ENCODE measurements at places on chromosomes 1 and 21.

GRCh38 chr21:16337266-16337665 is 607.5 kb downstream of the USP25 start:
- DNase-seq: no peak

- peak; percentile 38 for DNase-seq
These were observed 35.8 kb downstream of the TESK2 start for GRCh38 chr1:45455162-45455561.

DNA sequence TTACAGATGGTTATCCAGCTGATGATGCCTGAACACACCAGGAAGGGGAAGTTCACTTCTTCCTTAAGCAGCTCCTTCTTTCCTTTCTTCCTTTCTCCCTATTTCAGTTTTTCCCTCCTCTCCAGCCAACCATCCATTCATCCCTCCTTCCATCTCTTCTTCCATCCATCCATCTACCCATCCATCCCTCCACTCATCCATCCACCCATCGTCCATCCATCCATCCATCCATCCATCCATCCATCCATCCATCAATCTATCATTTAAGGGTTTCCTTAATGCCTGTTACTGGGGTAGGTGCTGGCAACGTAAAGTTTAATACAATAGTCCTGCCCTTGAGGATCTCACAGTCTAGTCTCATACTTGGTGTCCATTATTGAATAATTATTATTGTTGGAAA is 36.8 kb downstream of the C1orf21 start:
- no peak for DNase-seq

DNA sequence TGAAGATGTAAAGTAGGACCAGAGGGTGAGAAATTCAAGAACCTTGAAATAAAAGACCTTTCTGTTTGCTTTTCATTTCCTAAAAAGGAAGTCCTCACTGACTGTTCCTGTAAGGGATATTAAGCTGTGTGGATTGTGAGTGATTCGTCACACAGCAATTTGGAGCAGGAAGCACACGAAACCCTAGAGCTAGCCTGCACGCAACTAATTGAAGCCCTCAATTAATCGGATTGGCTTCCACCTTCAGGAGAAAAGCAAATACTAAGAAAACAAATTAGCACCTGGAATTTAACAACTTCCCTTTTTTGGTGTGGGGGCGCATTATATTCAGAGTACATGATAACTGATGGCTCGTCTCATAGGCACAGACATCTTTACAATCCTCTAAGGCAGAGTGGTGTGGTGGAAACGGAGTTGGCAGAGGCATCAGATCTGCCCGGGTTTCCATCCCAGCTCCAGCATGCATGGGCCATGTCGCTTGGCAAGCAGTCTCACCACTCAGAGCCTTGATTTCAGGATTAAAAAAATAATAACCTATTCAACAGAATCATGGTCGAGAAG is 95.2 kb downstream of the KCNJ15 start:
- peak; percentile 45 for DNase-seq

- no peak for DNase-seq
These were observed 172.7 kb downstream of the TRIM33 start for GRCh38 chr1:114338191-114338890.

DNA sequence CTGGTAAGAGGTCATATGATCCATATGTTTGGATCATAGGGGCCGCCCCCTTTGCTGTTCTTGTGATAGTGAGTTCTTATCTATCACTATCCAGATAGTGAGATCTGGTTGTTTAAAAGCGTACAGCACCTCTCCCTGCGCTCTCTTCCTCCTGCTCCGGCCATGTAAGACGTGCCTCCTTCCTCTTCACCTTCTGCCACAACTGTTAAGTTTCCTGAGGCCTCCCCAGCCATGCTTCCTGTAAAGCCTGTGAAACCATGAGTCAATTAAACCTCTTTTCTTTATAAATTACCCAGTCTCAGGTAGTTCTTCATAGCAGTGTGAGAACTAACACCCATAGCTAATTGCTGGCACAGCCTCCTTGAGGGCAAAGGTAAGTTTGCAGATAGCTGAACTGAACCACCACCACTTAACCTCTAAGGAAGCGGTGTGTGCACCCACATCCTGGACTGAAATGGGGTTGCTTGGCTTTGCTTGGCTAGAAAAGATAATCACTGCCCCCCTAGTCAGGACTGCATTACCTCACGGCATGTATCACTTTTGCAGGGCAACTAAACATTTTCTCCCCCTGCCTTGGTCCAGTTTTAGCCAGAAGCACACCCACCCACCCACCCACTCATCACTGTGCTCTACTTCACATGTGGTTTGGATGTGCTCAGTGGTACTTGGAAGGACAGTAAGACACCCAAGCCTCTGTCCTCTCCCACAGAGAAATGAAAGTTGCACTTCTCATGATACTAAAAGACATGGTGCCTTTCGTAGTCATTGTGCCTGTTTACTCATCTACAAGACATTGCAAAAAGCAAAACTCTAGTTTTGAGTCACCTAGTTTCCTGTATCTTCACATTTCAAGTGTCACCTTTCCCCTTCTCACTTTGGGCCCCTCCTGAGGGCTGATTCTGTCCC is 23.1 kb upstream of the PTAFR start:
- DNase-seq: no peak

DNA sequence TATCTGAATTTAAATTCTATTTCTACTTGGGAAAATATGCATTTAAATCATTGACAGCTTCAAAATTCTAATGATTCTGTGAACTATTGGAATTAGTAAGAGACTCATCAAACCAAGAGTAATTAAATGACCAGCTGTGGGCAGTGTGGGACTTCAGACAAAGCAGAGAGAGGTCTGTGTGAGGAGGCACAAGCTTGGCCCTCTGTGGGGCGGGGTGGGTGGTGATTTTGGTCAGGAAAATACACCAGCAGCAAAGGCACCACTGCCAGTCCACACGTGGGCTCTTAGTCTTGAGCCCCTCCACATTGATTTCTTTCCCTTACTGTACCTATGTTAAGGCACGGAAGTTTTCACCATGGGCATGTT is 39.2 kb upstream of the RAB4A start:
- no peak for DNase-seq

GRCh38 chr1:67496329-67496728 is 66.1 kb upstream of the SERBP1 start:
- DNase-seq: no peak

- DNase-seq: no peak
These were observed 310.9 kb downstream of the SIPA1L2 start for GRCh38 chr1:232319072-232319471.

DNA sequence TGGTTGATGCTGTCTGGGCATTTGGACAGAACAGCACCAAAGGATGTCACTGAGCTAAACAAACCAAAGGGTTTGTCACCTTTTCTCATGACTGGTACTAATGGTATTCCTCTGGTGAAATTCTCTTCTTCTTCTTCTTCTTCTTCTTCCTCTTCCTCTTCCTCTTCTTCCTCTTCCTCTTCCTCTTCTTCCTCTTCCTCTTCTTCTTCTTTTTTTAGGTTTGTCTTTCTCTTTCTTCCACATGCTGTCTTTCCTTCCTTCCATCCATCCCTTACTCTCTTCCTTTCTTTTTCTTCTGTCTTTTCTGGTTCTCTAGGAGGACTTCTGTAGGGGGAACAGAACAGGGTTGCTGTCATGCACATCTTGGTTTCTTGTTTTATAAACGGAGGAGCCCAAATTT is 9.3 kb upstream of the IGFN1 start:
- no peak for DNase-seq

- peak; percentile 6 for DNase-seq
These were observed 80.9 kb upstream of the DPYD start for GRCh38 chr1:98001764-98002163.

GRCh38 chr1:151047591-151047924 is at the start of gene C1orf56:
Gene C1orf56, plus strand, starts transcription at chr1:151047751. Its CDS starts 97 bp downstream, at chr1:151047848.
- peak; percentile 88 for DNase-seq

GRCh38 chr1:84971957-84972356 is 25.0 kb downstream of the MCOLN2 start:
- DNase-seq: no peak

DNA sequence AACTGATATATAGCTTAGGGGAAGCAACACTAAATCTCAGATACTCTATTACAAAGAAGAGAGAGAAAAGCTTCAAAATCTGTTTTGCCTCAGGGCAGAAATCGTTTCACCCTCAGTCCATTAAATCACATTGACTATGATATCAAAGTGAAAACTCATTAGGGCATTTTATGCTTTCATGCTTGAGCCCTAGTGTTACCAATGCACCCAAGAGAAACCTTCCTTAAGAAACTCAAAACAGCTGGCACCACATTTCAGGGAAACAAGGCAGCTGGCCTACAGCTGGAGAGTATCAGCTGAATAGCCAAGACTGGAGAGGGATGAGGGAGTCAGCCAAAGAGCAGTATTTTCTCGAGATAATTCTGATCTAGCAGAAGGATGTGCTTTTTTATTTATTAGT is 14.9 kb downstream of the COLGALT2 start:
- no peak for DNase-seq

DNA sequence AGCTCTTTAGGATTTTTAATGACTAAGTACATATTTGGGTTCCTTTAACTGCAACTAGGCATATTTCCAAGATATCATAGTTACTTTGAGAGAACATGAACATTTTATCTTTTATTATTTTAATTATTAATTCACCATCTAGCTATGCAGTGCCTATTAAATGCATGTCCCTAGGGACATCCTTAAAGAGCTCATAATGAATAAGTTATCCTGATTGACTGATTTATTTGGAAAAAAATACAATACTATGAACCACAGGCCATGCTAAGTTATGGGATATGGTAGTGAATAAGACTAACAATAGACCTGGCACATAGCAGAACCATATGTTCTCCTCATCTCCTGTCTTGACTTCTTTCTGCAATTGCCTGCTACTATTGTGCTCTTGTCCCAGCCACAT is 16.4 kb upstream of the C1orf105 start:
- no peak for DNase-seq

DNA sequence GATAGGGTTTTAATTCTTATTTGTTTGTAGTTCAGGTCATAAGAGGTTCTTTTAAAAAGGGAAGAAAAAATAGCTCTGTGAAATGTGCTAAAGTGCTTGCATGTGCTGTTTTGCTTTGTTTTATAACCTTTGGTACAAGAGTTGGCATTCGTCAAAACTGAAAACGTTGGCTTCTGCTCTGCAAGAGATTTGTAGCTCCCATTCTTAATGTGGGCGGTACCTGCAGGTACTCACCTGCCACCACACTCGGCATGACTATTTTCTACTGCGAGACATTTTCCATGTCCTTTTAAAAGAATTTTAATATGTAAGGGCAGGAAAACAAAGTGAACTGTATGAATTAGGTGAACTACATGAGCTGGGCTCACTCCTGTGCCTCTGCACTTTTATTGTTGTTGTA is 92.6 kb downstream of the ADARB1 start:
- DNase-seq: no peak

All from GM23338 (cell line).